NCI-H2171 treated with DMSO at 0.1 percent for 48 hours (cell line): ENCODE measurements at places on chromosomes 3 and 15.

GRCh38 chr3:63400246-63400860, 122.2 kb downstream of the SYNPR start:
- DNase-seq: no peak

DNA sequence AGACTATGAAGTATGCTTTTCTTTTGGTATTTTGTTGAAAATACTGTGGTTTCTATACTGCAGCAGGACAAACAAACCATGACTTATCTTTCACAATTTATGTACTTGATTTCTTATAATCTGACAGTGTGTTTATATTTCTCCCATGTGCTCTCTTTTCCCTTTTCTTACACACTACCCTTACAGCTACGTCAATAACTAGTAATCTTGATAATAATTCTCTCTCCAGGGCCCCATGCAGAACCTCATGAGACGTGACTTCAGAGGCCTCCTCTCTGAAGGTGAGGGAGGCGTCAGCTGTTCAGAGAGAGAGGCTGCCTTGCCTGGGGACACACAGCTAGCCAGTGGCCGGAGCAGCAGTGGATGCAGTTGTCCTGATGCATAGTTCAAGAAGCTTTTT, 35.9 kb downstream of the KY start:
- DNase-seq: no peak

DNA sequence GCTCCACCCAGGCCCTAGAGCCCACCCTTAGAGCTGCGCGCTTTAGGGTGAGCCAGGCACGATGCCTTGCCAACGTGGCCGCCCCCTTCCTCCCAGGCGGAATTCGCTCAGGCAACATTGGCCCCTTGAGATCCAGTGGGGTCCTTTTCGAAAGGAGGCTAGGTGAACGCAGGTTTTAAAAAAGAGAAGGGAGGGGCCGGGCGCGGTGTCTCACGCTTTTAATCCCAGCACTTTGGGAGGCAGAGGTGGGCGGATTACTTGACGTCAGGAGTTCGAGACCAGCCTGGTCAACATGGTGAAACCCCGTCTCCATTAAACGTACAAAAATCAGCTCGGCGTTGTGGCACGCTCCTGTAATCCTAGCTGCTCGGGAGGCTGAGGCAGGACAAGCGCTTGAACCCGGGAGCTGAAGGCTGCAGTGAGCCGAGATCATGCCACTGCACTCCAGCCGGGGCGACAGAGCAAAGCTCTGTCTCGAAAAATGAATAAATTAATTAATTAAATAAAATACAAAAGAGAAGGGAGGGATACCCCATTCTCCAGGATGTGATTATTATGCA, 984 bp upstream of the RPP25 start:
- peak; percentile 17 for DNase-seq

GRCh38 chr15:29867241-29868000, 45.2 kb upstream of the TJP1 start:
- no peak for DNase-seq

GRCh38 chr15:67024998-67025368, 40.4 kb upstream of the SMAD3 start:
- DNase-seq: no peak

DNA sequence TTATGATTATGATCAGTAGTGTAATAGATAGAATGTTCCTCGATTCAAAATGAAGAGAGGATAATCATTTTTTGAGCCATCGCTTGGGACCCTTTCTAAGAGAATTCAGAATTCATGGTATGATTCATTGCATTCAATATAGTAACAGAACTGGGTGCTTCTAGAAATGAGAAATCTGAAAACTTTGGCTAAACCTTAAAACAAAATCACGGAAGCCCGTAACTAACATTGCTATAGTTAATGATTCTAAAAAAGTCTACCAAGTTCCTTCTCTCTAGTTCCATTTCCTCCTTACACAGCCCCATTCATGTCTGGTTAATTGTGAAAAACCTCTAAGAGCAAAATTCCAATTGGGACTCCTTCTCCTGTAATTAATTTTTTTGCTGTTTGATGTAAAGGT, 217.1 kb downstream of the GBE1 start:
- DNase-seq: no peak

- DNase-seq: no peak
These were observed 3.9 kb downstream of the NUP210 start for GRCh38 chr3:13415997-13416793.

GRCh38 chr15:68651916-68652525, 73.2 kb downstream of the CORO2B start:
- peak; percentile 67 for DNase-seq

GRCh38 chr15:82165948-82166376, 96.6 kb downstream of the EFL1 start:
- no peak for DNase-seq

- no peak for DNase-seq
These were observed 170.7 kb downstream of the WDR72 start for GRCh38 chr15:53588773-53589172.

DNA sequence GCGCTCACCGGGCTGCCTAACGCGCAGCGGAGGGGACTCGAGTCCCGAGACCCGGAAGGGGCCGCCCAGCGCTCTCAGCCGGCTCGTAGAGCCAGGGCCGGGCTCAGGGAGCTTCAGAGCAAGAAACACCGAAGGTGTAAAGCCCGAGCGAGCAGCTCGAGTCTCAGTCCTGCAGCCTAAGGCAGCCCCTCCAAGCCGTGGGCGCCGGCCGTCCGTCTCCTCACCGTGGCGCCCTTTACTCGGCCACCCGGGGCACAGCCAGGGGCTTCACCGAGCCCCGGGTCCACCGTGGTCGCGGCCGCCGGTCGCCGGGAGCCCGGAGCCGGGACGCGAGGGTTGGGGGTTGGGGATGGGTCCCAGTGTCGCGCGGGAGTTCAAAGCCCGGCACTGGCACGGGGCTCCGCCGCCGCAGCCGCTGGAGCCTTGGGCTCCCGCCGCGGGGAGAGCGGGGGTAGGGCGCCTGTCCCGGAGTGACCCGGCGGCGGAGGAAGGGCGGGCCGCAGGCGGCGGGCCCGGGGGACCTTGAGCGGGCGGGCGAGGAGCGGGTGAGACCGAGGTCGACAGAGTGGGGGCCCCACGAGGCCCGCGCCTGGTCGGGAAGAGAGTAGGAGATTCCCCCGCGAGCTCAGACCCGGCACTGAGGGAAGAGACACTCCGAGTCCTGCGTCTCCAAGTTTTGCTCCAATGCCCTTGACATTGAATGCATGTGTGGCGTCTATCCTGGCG, 26.9 kb upstream of the THRB start:
- peak; percentile 9 for DNase-seq

DNA sequence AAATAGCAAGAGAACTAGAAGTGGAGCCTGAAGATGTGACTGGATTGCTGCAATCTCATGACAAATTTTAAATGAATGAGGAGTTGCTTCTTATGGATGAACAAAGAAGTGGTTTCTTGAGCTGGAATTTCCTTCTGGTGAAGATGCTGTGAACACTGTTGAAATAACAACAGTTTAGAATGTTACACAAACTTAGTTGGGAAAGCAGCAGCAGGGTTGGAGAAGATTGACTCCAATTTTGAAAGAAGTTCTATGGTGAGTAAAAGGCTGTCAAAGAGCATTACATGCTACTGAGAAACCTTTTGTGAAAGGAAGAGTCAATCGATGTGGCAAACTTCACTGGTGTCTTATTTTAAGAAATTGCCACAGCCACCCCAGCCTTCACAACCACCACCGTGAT, 220.9 kb upstream of the LRRFIP2 start:
- DNase-seq: no peak

GRCh38 chr15:51536965-51537574, 85.5 kb downstream of the DMXL2 start:
- DNase-seq: no peak

GRCh38 chr15:76298986-76299385, 12.3 kb downstream of the ETFA start:
- no peak for DNase-seq

GRCh38 chr15:65829130-65829764, 37.2 kb upstream of the DENND4A start:
- DNase-seq: peak; percentile 66

DNA sequence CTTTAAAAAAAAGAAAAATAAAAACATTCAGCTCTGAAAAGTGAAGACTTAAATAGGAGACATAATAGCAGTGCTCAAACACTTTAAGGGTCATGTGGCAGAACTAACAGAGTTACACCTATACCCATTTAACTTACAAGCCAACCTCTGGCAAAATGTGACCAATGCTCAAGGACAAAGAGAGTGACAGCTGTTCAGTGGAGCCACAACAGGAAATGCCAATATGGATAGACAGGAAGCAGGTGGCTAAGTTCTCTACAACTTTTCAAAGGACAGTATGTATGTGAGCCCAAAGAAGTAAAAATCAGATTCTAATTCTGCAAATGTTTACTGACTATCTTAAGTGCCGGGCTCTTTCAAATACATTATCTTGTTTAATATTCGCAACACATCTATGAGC, 3.4 kb downstream of the TMCC1 start:
- DNase-seq: peak; percentile 49

GRCh38 chr3:187759601-187760000, 14.3 kb upstream of the BCL6 start:
- DNase-seq: no peak

DNA sequence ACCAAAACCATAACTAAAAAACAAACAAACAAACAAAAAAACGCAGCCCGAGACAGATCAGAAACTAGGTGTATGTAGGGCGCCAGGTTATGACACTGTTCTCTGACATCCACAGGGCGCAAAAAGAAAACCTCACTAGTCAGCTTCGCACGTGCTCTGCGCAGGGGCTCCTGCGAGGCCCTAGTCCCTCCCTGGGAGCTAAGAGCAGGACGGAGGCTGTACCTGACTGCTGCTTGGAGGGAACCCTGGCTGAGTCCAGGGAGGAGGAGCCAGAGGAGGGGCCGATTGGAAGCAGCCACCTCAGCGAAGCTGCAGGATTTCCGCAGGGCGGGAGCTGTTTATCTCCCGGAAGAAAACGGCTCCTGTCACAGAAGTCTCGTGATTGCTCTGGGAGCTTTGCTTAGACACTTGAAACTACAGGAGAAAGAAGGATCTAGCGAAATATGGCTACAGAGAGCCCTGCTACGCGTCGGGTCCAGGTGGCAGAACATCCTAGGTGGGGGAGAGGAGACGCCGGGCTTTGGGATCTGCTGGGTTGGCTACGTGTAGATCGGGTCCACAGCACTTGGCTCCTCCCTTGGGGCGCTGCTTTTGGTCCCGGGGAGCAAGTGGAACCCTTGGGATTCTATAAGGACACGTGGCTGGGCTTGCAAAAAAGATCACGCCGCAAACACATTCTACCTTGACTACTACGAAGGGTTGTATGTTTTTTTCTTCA, at the start of gene GALK2:
Gene GALK2 (plus strand): TSS at position 368 of the 718 bp plus-strand sequence. CDS start 76 bp downstream, at position 444.
- DNase-seq: peak; percentile 94

DNA sequence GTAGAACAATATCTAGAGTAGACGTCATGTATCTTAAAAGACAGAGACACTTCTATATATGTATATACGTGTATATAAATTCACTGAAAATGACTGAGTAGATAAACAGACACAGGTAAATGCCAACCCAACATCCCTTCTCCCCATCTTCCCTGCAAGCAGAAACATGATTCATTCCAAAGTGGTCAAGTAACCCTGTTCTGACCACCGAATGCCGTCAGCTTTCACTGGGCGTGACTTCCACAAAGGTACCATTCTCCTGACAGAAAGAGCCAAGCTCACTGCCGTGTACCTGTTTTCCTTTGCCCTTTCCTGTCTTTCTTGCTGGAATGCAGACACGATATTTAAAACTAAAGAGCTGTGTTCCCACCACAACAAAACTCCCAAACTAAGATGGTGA, 76.7 kb downstream of the TAFA4 start:
- no peak for DNase-seq
